ENCODE measurements at places on chromosomes 2 and 18.
A peak's percentile ranks its signal among the peaks of the same experiment; 100 is the strongest.

DNA sequence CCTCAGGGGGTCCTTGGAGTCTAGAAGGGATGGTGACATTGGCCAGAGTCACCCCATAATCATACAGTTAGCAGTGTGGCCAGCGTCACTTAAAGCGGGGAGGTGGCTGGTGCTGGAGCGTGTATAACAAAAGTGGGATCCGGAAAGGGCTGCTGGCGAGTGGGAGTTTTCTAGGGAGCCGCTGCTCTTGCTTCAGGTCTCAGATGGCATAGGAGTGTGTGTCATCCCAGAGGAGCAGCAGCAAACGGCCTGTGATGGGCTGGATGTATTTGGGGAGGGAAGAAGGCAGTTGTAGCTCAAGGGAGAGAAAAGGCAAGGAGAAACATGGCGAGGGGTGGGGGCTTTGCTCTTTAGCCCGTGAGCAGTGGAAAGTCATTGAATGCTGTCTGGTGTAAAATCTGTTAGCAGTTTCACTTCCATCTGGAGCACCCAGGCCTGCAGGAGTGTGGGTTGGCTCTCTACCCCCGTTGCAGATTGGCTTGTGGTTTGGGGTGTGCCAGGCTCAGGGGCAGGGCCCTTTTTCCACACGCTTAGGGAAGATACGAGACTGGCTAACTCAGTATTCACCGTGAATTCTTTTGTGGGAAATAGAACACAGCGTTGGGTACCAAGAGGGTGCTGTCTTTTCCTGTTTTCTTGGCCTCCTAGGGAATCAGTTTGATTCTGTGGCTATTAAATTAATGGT lies 120.5 kb downstream of the AGAP1 start:
- DNase-seq = peak; percentile 25

DNA sequence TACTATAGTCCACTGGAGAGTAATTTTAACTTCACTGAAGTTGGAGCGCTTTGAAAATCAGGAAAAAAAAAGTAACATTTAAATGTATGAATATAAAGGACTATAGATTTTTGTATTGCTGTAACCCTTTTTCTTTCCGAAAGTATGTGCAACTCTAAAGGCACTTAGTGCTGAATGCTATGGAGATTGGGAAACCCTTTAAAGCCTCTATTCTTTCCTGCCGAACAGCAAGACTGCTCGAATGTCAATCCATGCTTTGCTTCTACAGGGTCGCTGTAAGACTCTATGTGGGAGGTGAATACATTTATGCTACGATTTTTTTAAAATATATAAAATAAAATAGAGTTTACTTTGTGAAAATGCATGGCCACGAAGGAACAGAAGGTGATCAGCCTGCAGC lies 825 bp downstream of the GRB14 start:
- DNase-seq = no peak

- DNase-seq = no peak
Measured at GRCh38 chr2:223010641-223011040, 41.3 kb upstream of the KCNE4 start.

DNA sequence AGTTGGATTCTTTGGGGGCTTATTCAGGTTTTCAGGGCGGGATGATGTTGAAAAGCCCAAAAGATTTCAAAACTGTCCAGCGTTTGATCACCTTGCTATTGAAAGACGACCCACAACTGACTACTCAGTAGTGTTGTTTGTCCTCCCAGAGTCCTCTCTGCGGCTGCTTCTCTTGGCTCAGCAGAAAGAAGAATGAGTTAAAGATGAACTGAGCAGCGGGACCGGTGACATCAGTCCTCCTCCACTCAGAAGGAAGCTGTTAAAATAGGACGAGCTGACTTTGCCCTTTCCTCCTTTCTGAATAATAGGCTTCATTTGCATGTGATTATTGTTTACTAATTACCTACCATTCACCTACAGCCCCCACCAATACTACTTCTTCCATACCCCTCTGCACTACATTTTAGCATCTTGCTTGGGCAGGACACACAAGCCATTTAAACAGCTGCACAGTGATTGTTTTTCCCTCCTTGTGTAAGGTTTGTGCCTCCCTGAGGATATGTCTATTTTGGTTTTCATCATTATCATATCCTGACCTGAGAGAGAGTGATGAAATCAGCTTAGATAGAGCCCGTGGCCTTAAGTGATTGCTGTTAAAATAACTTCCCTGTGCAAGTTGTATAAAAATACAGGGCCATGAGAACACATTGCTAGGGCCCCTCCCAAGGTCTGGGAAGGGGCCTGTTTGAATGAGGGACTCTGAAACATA lies 261.8 kb downstream of the FHOD3 start:
- no peak for DNase-seq

DNA sequence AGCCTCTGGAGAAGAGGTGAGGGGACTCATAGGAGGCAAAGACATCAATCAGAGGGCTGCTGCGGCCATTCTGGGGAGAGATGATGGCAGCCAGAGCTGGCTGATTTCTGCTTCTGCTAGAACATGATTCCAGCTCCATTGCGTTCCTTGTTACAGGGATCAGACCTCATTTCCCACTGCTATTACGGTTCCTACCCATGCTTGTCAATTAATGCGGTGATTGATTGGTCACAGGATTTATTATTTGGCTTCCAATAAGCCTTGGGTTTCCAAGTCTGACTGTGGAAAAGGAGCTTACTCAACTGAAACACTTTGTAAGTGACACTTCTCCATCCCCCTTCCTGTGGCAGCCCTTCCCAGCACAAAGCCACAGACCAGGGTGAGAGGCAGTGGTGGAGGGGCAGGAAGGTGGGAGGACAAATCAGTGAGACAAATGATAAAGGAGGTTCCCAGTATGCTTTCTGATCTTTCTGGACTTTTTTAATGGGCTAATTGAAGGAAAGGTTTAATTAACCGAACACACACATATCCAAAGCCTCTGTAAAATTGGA lies 26.8 kb upstream of the CTLA4 start:
- no peak for DNase-seq

DNA sequence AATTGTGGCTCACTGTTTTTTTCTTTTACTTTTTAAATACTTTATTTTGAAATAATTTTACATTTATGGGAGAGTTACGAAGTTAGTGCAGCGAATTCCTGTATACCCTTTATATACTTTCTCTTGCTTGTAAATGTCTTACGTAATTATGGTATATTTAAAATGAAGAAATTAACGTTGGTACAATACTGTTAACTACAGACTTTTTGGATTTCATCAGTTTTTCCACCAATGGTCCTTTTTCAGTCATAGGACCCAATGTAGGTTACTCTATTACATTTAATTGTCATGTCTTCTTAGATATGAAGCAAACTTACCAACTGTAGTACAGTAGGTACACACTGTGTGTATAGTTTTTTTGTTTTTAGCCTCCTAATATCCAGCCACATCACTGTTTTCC lies 76.3 kb downstream of the BOLA3 start:
- no peak for DNase-seq

GRCh38 chr2:131067465-131068125 lies 25.7 kb downstream of the FAM168B start:
- DNase-seq = no peak

GRCh38 chr2:188303363-188304031 lies 11.8 kb downstream of the GULP1 start:
- DNase-seq = no peak

DNA sequence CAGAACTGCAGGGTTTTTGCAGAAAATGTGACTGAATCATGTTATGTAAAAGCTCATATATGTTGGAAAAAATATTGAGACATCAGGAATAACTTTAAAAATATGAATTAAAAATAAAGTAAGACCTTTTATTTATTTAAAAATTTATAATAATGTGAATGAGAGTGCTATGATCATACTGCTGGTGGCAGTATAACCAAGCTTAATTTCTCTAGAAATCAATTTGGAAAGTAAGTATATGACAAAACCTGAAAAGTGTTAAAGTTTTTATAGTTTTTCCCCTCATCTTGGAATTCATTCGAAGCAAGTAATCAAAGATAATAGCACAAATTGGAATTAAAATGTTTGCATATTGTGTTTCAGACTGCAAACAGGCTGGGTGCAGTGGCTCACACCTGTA lies 7.5 kb downstream of the SLC39A10 start:
- no peak for DNase-seq

- no peak for DNase-seq
Measured at GRCh38 chr18:14074187-14074586, 58.0 kb downstream of the ZNF519 start.

GRCh38 chr2:3405307-3405706 lies 25.8 kb downstream of the TRAPPC12 start:
- DNase-seq = no peak

- DNase-seq = no peak
Measured at GRCh38 chr2:219207134-219207883, 727 bp downstream of the ZFAND2B start.

DNA sequence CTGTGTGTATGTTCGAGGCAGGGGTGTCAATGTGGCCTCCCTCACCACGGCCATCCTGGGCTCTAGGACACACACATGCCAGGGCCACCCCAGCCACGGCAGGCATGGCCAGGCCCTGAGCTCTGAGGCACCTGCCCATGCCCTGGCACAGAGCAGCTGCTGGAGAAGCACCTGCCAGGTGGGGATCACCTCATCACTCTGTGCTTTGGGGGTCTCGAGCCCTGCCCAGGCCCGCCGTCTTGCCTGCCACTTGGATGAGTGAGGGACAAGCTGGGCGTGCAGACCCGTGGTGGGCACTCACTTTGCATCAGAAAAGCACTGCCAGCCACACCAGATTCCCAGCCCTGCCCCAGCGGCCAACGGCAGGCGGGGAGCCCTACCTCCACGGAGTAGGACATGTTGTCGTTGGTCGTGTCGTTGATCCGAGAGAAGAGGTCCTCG lies 33.1 kb downstream of the KIF1A start:
- DNase-seq = no peak

GRCh38 chr2:241272303-241273209 lies 42.9 kb downstream of the HDLBP start:
- no peak for DNase-seq
